RWPE1 (cell line): ENCODE measurements at places on chromosomes 12 and 14.

- no peak for DNase-seq
Observed at GRCh38 chr12:132825089-132825488, 3.6 kb downstream of the GOLGA3 start.

GRCh38 chr12:1502831-1503230, 91.5 kb downstream of the FBXL14 start:
- no peak for DNase-seq

DNA sequence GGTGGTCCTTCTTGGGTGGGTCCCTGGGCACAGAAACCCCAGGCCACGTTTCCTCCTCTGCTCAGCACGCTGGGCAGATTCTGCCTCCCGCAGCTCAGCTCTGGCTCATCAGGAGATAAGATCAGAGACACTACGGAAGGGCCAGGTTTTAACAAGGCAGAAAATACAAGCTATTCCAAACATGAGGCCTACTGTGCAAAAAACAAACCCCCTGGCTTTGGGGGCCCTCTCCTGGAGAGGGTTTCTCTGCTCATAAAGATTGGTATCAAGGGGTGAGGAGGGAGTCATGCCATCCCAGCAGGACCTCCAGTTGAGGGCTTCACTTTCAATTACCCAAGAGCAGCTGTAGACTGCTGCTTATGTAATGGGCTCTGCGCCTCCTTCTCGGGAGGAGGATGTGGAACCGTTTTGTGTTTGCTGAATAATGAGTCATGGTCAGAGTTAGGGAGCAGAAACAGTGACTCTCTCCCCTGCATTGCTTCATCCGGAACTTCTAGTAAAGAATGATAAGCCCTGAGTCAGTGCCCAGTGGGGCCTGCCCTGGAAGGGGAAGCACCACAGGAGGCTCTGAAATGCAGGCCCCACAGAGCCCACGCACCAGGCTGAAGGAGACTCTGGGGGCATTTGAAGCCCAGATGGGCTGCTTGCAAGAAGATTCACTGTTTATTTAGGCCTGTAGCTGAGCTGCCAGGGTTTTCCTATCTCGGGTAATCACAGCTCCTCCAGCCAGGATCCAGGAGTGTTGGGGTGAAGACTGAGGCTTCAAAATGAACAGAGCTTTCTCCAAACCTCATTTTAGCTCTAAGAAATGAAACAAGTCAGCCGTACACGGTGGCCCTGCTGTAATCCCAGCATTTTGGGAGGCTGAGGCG, 79.3 kb downstream of the SSPN start:
- peak; percentile 91 for DNase-seq

DNA sequence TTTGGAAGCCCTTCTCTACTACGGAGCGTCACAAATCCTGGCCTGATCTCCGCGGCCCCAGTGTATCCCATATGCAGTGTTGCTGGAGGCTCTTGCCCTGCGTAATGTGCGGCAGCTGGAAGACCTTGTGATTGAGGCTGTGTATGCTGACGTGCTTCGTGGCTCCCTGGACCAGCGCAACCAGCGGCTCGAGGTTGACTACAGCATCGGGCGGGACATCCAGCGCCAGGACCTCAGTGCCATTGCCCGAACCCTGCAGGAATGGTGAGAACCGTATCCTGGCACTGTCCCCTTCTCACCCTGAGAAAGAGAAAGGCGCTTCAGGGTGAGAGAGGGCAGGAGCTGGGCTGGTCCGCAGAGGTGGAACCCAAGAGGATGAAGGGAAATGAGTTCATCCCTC, 5.3 kb downstream of the COPS7A start:
- DNase-seq = no peak

DNA sequence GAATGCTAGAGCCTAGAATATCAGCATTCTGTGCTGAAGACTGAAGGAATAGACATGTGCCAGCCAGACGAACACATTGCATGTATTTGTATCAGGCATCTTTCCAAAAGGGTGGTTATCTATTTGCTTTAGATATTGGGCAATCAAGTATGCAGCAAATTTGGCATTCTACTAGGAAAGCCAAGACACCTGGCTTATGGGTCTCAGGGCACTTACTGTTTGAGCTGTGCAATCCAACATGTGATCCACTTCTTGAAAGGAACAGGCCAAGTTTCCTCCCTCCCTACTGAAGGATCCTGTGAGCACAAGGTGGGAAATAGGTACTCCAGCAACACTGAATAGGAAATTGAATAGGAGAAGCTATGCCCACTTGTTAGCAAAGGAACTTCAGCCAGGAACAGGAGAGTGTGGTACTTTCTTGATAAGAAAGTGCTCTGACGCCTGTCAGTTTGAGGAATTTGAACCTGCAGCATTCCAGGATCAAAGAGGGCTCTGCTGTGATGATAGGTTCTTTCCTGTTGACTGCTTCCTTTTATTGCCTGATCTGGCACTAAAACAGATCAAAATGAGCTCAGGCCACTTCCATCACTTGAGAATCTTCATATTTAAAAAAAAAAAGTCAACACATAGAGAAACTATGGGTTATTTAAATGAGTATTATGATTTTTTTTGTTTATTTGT, 20.6 kb downstream of the OR6S1 start:
- no peak for DNase-seq

GRCh38 chr14:54538055-54538454, 28.3 kb downstream of the CGRRF1 start:
- DNase-seq = no peak

DNA sequence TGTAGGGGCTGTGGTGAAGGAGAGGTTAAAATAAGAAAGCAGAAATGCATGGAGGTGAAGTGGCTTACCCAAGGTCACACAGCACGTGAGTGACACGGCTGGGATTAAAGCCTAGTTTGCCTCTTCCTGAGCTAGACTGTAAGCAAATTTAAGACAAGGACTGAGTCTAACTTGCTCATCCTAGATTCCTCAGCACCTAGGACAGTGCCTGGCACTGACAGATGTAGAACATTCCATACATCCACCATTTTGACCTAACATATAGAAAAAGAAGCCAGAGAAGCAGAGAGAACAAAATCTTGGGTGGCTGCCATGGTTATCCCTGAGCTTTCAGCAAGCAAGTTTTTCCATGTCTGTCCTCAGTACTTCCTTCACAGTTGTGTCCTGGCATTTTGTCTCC, 110.5 kb downstream of the PAH start:
- DNase-seq = no peak
